ENCODE measurements at places on chromosomes 3 and 15.

- no peak for DNase-seq
These were observed 481.4 kb upstream of the ALCAM start for GRCh38 chr3:104885214-104885814.

- DNase-seq = no peak
These were observed 132.1 kb upstream of the PRR20G start for GRCh38 chr3:127419641-127420553.

DNA sequence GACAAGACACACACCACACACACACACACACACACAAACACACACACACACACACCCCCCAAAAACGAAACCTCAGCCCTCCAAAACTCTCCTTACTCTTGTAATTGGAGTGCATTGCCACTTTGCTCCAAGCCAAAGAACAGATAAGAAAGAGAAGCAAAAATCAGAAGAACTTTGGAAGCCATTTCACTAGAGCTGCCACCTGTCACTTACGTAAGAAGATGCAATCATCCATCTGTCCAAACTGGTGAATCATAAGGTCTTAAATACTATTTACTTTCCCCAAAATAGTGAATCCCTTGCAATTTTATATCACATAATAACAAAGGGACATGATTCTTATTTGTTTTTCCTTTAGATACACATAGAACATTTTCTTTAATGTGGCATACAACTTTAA, 285.4 kb downstream of the ZBTB20 start:
- no peak for DNase-seq

DNA sequence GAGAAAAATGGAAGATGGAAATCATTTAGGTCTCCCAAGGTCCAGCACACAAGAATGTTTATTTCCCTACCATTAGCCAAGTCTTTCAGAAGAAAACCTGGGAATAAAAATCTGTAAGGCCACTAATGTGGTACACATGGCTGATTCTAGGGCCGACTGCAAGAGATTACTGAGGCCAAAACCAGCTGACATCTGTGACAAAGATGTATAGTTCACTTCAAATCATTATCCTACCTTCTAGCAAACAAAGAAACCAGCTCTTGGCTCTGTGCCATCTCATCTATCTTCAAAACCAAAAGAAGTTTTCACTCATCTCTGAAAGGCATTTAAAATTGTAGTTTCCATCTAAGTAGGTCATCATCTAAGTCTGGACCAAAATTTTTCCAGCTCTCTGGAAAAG, 43.9 kb downstream of the ERC2 start:
- DNase-seq = no peak

DNA sequence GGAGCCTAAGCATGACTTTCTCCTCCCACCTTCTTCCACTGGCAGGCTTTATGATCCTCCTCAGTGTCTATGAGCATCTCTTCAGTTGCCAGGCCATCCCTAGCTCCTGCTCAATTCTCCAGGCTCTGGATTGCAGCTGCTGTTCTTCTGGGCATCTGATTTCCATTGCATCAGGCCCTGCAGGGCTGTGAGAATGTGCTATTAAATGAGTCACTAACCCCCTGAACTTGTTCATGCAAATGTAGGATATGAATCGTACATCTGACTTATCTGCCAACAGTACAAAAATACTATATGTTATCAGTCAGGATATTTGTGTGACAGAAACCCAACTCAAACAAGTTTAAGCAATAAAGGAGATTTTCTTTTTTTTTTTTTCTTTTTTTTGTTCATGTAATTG, 11.9 kb downstream of the GPR176 start:
- no peak for DNase-seq

DNA sequence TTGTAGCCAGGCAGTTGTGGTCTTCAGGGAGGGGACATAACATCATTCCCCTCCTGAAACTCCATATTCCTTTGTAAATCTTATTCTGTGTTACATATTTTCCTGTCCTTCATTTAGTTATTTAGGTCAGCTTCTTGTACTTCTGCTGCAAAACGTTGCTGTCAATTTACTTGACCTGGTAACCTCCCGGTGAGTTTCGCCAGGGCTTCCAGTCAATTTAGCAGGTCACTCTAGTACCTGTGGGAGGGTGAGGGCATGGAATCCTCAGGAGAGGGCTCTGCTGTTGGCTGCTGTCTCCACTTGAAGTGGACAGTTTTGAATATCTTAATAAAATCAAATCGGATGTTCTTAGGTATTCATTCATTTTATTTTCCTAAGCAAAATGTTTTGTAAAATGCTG, 29.6 kb downstream of the FNDC3B start:
- DNase-seq = no peak

GRCh38 chr3:27730774-27731659, 8.9 kb upstream of the EOMES start:
- DNase-seq = no peak

- DNase-seq = no peak
These were observed 169.5 kb downstream of the ATP10A start for GRCh38 chr15:25693321-25694238.

DNA sequence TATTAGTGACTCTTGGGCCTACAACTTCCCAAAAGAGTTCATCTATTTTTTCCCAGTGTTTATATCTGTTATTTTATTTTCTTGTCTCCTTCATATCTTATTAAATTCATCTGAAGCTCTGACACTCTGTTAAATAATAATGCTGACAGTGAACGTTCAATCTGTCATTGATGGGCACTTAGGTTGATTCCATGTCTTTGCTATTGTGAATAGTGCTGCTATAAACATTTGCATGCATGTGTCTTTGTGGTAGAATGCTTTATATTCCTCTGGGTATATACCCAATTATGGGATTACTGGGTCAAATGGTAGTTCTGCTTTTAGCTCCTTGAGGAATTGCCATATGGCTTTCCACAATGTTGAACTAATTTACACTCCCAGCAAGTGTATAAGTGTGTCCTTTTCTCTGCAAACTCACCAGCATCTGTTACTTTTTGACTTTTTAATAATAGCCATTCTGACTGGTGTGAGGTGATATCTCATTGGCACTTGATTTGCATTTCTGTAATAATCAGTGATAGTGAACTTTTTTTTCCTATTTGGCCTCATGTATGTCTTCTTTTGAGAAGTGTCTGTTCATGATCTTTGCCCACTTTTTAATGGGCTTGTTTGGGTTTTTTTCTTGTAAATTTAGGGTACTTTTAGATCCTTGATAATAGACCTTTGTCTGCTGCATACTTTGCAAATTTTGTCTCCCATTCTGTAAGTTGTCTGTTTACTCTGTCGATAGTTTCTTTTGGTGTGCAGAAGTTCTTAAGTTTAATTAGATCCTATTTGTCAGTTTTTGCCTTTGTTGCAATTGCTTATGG, 122.5 kb downstream of the LEKR1 start:
- no peak for DNase-seq

DNA sequence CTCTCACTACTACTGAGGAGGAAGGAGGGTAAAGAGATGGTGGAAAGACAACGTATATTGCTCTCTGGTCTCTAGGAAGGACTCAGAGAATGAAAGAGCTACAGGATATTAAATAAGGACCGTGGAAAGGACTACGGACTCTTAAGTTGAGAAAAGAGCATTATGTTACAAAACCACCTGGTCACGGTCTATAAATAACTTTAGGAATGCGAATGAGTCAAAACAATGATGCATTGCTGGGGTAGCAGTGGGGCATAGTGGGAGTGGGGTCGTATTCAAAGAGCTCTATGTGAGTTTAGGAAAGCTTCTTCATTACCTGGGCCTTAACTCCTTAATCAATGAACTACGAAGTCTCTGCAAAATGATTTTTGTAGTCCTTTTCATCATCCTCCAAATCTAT, 295.7 kb upstream of the SOX14 start:
- no peak for DNase-seq

DNA sequence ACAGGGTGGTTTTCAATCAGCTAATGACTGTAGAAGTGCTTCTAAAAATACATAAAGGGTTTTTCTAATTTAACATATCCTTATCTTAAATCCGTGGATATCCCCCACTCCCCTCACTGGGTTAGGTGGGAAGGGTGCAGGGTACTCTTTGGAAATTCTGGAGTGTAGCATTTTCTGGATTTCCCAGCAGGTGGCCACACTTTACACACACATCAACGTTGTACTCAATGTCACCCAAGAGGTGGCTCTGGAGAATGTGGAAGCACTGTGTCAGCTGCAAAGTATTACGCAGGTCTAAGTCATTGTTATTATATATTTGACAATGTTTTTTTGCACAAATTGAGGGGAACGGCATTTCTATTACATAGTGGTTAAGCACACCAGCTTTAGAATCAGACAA, 168.8 kb downstream of the CHDH start:
- no peak for DNase-seq

DNA sequence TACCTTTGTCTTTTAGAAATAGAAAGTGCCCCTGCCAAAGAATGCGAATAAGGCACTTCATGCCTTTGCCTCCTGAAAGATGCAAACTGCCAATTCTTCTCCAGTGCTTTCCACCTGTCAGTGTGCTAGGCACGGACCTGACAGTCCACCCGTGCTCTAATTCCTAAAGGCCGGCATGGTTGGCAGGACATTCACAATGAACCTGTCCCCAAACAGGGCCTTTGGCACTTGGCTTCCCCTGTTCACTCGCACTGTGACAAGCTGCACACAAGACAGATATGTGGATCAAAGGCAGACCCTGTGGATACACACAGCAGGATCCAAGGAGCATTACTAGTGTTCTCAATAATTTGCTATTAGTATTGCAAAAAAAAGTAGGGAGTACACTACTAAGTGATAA, 505.7 kb upstream of the AGTR1 start:
- DNase-seq = no peak

DNA sequence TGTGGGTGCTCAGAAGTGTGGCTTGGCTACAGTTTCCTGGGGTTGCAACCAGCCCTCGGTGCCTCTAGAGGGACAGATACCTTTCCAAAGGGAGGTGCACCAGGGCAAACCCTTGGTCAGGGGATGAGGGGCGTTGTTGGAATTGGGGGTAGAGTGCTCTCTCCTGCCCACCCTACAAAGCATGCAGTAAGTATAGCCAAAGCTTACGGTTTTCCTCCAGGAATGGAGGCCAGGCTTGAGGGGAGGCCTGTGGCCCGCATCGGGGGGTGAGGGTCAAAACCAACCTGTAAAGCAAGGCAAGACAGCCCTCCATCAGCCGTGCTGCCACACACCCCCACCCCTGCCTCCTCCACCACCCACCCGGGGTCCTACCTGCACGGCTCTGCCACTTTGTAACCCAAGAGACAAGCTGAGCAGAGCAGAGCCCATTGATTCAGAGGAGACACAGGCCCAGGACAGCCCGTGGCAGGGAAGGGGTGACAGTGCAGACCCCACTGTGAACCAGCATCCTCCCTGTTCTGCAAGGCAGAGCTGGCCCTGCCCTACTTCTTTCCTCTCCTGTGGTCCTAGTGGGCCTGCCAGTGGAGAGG, 41.5 kb downstream of the TLE3 start:
- DNase-seq = no peak

- no peak for DNase-seq
These were observed 48.4 kb upstream of the CCK start for GRCh38 chr3:42314411-42314810.

DNA sequence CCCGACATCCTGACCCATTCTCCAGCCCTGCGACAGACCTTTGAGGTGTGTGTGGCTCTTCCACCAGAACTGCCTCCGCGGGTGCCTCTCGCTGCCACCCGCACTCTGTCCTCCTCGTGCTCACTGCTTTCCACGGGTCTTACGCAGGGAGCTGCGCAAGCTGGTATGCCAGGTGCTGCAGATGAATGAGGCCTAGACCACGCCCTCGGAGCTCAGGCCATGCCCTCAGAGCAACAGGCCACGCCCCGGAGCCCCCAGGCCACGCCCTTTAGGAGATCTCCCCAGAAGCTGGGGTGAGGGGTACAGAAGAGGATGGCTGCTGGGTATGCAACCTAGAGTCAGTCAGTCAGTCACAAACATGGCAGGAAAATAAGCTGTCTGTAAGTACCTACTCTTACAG, 300.3 kb downstream of the GABRG3 start:
- DNase-seq = no peak
